ENCODE measurements at places on chromosomes 7 and 10.

GRCh38 chr10:86755740-86756510 is 494 bp upstream of the BMPR1A start:
- peak; percentile 92 for DNase-seq

DNA sequence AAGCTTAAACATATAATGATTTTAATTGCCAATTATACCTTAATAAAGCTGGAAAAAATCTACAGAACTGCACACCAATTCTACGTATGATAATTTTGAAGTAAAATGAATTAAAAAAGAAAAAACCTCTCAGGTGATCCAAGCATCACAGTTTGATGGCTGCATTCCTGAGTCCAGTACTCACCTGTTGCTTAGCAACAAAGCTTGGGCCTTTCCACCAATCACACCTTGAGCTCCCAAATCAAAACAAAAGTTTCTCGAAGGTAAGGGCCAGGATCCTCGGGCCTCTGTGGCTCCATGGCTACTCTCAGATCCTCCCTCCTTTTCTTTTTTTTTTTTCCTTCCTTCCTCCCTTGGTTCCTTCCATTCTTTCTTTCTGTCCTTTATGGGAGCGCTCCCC is 137.2 kb upstream of the PCBD1 start:
- no peak for DNase-seq

GRCh38 chr10:534047-534566 is 155.4 kb downstream of the DIP2C start:
- DNase-seq, result no peak

GRCh38 chr10:6197321-6197720 is 5.4 kb upstream of the PFKFB3 start:
- no peak for DNase-seq

DNA sequence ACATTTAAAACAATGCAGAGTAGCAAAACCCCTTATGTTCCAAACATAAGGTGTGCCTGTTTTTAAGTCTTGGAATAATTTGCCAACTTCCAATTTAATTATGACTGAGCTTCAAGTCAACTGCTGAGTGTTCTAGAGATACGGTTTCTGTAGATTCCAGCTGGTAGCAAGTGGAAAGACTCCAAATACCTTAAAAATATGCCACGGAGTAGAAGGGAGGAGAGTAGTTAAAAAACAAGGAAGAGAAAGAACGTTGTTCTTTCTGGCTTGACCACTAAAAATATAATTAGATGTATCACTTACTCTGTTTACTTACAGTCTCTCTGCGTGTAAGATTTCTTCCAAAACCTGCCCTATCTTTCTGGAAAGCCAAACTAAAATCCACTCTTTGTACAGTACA is 24.5 kb upstream of the ABLIM1 start:
- DNase-seq, result no peak

DNA sequence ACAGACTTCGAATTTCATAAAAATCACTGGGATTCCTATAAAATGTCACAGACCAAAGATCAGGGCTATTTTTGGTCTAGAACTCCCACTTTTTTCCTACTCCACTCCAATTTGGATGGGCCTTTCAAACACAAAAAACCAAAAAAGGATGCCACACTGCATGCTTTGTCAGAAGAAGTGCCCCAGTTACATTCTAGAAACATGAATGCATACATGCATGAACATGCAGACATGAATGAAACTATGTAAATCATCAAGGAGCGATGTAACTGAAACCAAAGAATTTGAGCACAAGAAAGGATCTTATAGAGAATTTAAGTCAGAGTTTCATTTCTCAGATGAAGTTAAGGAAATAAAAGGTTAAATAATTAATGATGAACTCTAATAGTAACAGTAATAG is 31.8 kb upstream of the FAM133B start:
- DNase-seq, result no peak

GRCh38 chr10:118805146-118805545 is 50.4 kb upstream of the CACUL1 start:
- no peak for DNase-seq

- no peak for DNase-seq
Measured at GRCh38 chr7:871900-872537, 4.3 kb upstream of the GET4 start.

GRCh38 chr7:27130540-27131389 is at the start of gene HOXA4:
HOXA4 (minus strand) TSS chr7:27130757; CDS start chr7:27130733, 24 bp downstream.
- peak; percentile 66 for DNase-seq

DNA sequence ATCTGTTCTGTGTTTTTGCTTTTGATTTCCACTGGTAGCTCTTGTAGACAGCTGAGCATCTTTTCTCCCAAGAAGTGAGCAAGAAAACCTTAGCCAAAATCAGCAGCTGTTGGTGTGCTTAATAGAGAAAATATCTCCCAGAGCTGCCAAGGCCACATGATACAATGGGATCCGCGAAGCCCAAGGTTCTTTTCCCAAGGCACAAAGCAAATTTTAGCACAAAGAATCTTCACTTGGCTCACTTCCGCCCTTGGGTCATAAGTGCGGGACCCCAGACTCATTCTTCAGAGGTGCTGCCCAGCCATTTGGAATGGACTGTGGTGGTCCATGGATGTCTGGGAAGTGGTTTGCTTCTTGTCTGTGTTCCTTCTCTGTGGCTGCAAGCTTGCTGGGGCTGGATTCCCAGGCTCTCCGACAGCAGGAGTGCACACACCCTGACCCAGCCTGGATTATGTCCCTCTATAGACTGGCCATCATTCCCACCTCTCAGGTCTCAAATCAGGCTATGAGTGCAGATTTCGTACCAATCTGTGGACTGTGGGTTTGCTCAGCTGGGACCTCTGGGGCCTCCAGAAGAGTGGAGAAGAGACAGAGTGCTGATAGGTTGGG is 93.0 kb upstream of the TMEM72 start:
- DNase-seq, result no peak

DNA sequence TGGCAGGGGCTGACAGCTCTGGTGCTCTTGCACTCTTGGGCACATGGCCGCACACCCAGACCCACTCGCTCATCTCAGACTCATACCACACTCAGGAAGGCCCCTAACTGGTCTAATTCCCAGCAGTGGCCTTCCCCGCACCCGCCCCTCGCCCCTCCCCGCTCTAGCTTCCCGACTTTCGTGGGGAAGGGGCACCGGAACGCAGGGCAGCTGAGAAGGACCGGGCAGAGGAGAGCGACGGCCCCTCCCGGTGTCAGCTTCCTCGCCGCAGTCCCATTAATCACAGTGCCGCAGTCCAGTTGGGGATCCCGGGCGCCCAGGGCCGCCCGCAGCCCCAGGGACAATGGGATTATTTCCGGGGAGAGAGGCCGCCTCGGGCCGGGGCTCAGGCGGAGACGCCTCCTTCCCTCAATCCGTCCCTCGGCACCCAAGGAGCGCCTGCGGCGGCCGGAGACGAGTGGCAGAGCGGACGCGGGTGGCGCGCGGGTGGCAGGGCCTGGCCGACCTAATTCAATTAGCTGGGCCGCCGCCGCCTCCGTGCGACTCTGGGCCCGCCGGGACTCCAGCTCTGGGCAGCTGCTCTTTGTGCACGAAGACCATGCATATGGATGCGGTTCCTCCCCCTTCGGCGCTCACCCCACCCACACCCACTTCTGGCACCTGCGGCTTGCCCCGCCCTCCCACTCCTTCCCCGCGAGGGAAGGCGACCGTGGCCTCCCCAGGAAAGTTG is 7.8 kb upstream of the TLX1 start:
- DNase-seq, result no peak

- DNase-seq, result no peak
Measured at GRCh38 chr10:13340626-13341376, 7.3 kb downstream of the SEPHS1 start.

GRCh38 chr10:119495545-119495944 is 47.0 kb downstream of the RGS10 start:
- DNase-seq, result no peak

DNA sequence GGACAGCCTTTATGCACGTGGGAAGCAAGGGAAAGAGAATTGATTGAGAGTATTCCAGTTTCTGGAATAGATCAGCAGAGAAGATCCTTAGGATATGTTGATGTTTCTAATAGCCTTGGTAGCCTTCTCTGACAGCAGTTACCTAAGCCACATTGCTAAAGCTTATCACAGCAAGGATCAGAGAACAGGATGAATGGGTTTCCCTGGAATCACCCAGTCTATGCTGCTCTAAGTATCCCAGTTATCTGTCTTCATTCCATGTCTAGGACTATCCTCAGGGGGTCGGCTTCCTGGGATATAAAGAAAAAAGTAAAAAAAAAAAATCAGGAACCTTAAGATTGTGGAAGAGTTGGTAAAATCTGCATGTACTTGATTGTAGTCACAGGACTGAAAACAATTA is 352.0 kb upstream of the AKR1E2 start:
- no peak for DNase-seq

- DNase-seq, result no peak
Measured at GRCh38 chr7:124413029-124413428, 352.6 kb downstream of the GPR37 start.

GRCh38 chr7:1101563-1102431 is 13.9 kb downstream of the GPER1 start:
- DNase-seq, result no peak

DNA sequence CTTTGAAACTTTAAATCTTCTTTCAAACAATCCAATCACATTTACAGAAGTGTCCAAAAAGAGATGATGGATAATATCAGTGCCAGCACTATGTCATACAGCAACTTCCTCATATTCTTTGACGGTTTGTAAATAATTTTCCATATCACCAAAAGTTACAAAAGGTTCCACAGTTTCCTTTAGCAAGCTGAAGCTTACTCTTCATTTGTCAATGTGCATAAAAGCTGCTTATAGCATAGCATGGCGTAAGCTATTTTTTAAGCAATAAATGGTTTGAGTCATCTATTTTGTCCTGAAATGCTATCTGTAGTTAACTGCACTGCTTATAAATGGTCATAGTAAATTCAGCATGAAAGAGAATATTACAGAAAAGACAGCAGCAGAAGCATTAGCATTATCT is 95.1 kb downstream of the ETV1 start:
- no peak for DNase-seq

DNA sequence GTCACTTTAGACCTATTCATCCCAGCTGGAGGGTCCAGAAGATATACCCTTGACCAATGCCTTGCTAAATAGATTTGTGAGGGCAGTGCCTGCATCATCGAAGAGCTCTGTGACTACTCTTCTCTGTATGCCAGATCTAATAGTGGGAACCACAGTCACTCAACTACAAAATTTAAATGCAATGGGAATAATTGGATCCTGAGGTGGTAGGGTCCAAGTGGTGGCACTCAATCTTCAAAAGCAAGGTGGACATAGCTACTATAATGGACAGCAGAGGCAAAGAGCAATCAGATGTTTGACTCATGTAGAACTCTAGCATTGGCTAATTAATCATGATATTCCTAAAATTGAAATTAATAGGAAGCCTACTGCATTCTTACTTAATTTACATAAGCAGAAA is 554.3 kb upstream of the GRM3 start:
- DNase-seq, result no peak

DNA sequence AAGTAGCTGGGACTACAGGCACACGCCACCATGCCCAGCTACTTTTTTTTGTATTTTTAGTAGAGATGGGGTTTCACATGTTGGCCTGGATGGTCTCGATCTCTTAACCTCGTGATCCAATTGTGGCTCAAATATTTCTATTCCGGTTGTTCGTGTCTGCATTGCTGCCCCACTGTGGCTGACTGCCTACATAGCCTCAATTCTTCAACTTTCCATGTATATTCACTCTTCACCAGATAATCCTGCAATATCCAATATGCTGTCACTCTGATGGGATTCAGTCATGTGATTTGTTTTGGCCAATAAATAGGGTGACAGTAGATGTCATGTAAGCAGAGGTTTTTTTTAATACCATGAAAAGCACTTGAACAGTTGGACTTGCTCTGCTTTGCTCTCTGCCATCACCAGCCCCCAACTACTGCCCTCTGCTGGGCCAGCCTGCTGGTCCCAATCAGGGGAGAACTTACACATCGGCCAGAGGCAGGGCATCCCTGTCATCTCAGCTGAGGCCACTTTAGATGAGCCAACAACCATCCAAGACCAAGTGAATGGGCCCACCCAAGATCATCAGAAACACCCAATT is 56.7 kb downstream of the NSUN6 start:
- no peak for DNase-seq

DNA sequence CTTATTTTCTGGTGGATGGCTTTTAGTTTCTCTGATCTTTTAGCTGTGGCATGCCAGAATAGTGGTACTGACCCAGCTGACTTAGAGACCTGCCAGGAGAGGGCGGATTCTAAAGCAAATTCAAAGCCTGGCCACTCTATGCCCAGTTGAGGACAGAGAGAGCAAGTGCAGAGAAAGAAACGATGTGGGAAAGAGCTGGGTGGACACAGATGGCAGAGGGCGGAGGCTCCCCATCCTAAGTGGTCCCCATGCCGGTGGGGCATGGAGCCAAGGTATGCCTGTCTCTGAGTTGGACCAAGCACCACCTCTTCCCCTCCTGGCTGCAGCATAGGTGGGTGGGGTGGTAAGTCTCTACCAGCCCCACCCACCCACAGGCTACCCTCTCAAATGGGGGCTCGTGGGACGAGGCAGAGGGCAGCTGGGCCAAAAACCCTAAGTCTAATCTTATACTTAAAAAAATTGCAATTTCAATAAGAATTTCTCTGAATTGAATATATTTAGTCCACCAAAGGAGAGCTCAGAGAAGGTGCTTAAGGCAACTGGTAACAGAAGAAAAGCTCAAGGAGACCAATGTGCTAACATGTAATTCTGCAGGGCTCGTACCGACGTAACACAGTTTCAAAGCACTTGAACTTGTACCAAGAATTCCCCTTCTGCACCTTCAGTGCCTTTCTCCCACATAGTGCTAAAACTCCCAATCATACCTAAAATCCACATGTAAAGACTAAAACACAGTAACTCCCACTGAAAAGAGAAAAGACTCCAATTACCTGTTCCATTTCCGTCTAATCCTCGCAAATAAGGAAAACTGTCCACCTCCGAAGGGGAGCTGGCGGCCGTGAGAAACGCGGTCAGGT is 85.7 kb upstream of the NMT2 start:
- DNase-seq, result no peak

- no peak for DNase-seq
Measured at GRCh38 chr7:4079956-4080355, 602.1 kb upstream of the FOXK1 start.

GRCh38 chr10:64283621-64284020 is 762.4 kb downstream of the REEP3 start:
- no peak for DNase-seq

DNA sequence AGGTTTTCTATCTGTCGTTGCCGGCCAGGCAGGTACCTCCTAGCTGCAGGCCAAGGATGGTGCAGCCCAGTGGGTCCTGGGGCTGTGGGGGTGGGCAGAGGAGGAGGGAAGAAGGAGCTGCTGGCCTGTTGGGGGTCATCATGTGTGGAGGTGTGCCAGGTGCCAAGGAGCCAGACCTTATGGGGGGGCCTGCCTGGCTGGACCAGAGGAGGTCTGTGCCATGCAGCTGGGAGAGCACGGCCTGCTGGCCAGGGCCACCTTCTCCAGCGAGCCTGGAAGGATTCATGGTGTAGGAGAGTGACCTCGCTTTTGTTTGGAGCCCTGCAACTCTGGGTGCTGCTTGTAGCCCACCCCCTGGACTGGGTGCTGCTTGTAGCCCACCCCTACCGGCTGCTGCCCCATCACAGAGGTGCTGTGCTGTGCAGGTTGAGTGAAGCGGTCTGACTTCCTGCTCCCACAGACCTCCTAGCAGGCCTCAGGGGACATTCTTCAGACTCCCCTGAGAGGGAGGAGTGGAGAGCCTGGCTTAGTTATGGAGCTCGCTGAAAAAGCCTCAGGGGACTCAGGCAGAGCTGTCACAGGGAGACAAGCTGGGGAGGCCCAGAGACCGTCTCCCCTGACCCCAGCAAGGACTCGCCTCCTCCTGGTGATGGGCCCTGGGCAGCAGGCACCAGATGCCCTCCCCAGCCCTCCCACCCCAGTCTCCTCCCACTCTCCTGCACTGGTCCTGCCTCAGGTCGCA is 67.7 kb upstream of the AQP1 start:
- DNase-seq, result no peak
